ENCODE measurements at places on chromosomes 13 and 19.
A peak's percentile ranks its signal among the peaks of the same experiment; 100 is the strongest.

GRCh38 chr19:2303211-2303798 lies 4.6 kb downstream of the LINGO3 start:
- DNase-seq = no peak

GRCh38 chr13:33172911-33173310 lies 112.6 kb downstream of the STARD13 start:
- DNase-seq = no peak

- DNase-seq = no peak
Measured at GRCh38 chr13:46479283-46479682, 73.7 kb upstream of the LRCH1 start.

GRCh38 chr13:23289917-23290357 lies 109.2 kb downstream of the SGCG start:
- no peak for DNase-seq

DNA sequence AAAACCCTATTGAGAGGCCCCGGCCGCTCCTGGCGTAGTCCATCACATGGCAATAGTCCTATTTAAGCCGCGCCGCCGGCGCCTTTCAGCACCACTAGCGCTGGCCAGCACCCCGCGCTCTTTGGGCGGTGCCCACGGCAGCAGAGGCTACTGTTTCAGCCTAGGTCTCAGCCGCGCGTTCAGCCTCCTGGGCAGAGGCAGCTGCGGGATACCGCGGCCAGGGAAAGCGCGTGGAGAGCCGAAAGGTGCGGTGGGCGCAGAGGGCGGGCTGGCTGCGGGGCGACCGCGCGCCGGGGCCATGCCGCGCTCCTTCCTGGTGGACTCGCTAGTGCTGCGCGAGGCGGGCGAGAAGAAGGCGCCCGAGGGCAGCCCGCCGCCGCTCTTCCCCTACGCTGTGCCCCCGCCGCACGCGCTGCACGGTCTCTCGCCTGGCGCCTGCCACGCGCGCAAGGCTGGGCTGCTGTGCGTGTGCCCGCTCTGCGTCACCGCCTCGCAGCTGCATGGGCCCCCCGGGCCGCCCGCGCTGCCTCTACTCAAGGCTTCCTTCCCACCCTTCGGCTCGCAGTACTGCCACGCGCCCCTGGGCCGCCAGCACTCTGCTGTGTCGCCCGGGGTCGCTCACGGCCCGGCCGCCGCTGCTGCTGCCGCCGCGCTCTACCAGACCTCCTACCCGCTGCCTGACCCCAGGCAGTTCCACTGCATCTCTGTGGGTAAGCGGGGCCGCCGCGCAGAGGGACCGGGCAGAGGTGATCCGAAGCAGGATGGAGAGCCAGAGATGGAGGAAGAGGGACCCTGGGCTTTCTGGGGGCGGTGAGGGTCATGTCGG lies at the start of gene GSX1:
Gene GSX1, plus strand, starts transcription at position 91 of the 826 bp plus-strand sequence. Its CDS starts 208 bp downstream, at position 299.
- no peak for DNase-seq

DNA sequence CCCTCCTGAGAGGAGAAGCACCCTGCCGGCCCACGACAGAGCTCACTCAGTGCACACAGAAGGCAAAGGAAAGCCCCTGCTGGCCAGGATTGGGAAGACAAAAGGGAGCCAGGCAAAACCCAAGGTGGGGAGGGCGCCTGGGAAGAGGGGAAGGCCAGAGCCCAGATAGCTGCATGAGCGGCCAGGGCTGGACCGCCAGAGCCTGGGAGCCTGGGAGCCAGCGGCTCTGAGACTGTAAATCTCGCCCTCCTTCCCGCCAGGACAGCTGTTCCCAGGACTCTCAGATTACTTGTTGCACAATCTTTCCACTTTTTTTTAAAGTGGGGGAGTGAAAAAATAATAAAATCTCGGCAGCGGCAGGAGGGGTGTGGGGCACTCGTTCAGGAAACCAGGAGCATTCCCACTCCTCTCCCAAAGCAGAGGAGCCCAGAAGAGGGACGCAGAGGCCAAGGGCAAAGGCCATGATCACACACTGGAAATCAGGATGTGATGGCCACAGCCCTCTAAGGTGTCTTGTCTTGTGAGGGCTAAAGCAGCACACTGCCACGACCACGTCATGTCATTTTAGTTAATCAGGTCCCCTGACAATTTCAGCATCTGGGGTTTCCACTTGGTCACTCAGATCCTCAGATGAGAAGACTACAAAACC lies 19.6 kb upstream of the EPHX3 start:
- no peak for DNase-seq

DNA sequence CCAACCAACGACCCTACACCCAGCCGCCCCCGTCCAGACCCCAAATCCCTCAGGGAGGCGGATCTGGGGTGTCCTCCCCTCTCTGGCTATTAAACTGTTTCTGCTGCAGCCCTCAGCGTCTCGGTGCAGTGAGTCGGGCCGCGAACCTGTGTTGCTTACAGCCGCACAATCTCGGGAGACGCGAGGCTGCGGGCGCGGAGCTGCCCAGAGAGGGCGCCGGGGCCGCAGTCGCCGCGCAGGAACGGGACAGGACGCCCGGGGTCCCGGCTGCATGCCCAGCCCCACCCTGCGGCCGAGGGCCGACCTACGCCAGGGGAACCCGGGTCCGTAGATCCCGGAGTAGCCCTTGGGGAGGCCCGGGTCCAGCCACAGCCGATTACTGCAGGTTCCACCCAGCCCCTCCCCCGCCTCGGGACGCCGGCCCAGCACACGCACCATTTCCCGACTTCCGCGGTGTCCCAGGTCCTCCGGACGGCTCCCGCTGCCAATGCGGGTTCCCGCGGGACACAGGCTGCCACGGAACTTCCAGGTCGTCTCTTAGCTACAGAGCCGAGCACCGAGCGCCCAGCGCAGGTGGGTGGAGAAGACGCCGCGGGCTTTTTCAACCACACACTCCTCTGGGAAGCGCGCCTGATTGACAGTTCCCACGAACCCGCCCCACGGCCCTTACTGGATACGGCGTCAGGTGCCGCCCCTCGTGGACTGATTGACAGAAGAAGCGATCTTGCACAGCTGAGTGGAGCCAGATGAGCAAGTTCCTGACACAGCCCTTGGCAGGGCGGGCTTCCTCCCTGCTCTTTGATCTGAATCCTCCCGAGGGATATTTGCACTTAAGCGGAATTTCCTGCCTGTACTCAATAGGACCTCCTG lies at the start of gene ZNF799:
Gene ZNF799, minus strand, starts transcription at position 639 of the 870 bp plus-strand sequence. Its CDS starts 201 bp downstream, at position 438.
- peak; percentile 63 for DNase-seq

DNA sequence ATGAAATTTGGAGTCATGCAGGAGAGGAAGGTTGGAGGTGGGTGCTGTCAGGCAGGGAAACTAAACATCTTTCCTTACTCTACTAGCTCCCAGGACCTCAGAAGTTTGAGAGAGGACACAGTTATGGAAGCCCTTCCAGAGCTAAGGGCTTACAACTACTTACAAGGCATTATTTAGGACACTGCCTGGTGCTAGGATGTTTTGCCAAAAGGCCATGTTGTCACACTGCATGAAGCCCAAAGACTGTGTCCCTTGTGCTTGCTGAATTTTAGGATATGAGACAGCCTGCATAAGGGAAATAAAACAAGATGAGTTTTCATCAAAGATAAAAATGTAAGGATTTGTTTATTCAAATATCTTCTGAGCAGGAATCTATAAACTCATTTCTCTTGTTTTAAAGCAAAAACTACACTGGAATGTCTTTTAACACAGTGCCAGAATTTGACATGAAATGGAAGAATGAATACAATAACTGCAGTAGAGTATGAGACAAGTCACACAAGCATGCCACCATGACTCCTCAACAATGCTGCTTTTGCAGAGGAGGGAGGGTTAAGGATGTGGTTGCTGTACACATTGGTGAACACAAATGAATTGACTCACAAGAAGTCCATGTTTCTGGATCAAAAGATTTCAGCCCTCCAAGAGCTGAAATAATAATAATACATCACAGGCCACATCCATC lies 258.4 kb downstream of the SPRY2 start:
- DNase-seq = no peak
